ENCODE measurements at places on chromosomes 7 and 10.

GRCh38 chr10:103800789-103801540, 54.4 kb downstream of the SH3PXD2A start:
- peak; percentile 13 for DNase-seq

DNA sequence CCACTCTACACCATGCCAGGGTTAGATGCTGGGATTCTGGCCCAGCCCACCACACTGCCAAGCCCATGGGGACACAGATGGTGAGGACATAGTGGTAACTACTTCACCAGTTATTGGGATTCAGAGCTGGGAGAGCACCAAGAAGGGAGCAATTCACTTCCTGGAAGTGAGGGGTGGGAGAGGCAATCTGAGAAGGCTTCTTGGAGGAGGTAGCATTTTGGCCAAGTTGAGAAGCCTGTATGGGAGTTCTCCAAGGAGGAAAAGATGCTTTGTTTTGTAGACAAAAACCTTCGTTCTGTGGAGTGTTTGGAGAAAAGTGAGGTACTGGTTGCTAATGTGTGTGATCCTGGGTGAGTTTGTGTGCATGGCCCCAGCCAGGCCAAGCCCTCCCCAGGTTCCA, 3.8 kb upstream of the PRKRIP1 start:
- no peak for DNase-seq

- DNase-seq = no peak
These were observed 115.4 kb upstream of the KLF6 start for GRCh38 chr10:3900391-3900790.

DNA sequence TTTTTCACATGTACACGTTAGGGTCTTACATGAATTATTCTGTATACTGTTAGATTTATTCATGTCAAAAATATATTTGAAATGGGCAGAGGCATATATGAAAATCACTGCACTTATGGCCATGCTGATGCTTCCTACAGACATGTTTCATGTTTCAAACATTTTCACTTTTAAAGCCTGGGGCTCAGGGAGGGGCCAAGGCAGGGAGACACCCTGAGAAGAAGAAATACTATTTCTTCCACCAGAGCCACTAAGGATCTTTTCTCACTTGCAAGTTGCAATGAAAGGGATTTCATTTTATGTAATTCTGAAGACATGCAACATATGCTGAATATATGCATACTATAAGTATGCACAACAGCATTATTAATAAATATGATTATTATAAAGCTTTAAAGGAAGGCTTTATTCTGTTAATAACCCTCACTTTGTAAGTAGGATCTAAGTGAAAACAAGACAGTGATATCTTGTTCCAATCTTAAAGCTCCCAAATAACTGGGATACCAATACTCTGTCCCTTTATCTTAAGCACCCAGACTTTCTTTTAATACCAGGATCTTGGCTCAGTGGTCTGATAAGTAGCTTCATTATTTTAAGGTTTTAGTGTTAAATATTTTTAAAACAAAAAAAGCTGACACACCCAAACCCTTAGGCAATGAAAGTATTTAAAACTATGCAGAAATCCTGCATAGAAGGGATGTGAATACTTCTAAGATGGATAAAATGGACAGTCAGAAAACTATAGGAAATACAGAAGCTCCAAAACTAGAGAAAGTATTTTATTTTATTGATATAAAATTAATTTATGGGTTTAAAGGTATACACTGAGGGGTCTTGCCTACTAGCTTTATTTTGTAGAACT, 148.0 kb downstream of the SNX13 start:
- DNase-seq = no peak

DNA sequence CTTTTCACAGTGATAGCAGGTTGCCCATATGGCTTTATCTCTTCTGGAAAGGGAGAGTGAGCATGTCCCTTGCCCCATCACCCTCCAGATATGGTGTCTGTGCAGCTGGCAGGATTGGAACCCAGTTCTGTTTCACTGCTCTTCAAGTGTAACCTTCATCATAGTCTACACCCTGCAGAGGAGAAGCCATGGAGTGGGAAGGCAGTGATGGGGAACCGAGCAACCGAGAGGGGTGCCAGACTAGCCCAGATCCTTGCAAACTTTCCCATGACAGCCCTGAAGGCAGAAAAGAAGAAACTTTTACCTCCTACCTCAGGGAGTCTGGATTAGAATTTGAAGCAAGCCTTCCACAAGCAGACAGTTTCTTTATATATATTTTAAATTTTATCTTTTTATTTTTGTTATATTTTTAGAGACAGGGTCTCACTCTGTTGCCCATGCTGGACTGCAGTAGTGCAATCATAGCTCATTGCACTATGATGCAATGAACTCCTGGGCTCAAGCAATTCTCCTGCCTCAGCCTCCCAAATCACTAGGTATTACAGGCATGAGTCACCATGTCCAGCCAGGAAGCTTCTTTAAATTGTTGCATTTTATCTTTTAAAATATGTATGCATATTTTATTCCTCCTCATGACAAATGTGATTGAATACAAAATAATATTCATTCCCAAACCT, 133.3 kb downstream of the KCNMA1 start:
- DNase-seq = no peak

- DNase-seq = no peak
These were observed 31.9 kb downstream of the NXPH1 start for GRCh38 chr7:8465338-8465737.

DNA sequence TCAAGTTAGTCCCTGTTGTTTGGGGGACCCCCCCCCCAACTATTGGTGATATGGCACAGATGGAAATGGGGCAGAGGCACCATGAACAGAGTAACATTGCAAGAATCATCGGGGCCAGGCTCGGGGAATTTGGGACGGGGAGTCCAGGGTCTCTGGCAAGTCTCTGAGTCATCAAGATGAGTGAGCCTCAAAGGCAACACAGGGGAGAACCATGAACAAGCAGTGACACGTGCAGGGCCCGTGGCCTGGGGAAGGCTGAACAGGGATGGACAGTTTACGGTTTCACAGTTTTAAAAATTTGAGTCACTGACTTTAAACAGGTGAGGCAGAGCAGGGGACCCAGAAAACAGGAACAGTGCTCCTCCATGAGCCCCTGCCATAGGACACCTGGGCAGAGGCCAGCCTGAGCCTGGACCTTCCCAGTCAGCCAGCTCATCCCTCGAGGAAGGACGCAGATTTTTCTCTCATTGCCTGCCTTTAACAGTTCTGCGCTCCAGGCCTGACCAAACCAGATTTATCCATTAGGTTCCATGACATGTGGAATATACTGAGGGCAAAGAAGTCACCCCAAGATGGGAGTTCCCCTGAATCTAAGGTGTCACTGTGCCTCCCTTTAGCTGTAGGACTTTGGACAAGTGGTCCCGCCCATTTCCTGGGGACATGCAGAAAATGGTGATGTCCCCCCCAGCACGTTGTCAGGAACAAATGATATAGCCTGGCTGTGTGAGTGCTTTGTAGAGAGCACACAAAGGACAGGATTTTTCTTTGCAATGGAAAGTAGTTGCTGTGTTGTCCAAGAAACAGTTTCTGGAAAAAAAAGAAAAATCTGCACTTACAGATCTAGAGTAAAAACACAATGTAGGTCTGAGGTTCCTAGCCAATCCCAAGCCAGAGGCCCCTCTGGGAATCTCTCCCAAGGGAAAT, 23.8 kb downstream of the CHST15 start:
- no peak for DNase-seq

GRCh38 chr7:68724965-68725364, 873.3 kb upstream of the AUTS2 start:
- DNase-seq = no peak

DNA sequence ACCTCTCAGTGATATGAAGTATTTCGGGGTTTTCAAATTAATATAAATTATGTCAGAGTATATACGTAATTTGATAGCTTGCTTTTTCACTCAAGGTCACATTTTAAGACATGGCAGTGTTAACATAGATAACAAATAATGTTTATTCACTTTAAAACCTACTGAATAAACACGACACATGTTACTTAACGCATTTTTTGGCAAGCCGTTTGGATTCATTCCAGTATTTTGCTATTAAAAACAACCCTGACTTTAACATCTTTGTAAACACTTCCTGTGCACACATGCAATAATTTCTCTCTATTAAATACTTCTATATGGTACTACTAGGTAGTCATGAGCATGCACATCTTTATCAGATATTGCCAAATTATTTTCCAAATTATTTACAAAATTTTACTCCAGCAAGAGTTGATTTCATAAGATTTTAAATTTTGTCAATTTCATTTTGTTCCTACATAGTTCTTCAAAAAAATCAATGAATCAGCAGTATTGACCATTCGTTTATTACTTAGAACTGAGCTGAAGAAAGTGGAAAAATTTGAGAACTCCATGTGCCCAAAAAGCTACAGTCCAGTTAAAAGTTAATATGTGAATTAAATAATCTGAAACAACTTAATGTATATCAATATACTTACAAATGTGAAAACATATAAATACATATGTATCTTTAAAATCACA, 26.8 kb upstream of the THSD7A start:
- DNase-seq = no peak

- DNase-seq = no peak
These were observed 50.3 kb upstream of the RSU1 start for GRCh38 chr10:16867556-16867955.

GRCh38 chr7:676972-677385, 49.5 kb upstream of the DNAAF5 start:
- no peak for DNase-seq

GRCh38 chr7:19754521-19755116, 18.8 kb downstream of the TMEM196 start:
- DNase-seq = no peak

DNA sequence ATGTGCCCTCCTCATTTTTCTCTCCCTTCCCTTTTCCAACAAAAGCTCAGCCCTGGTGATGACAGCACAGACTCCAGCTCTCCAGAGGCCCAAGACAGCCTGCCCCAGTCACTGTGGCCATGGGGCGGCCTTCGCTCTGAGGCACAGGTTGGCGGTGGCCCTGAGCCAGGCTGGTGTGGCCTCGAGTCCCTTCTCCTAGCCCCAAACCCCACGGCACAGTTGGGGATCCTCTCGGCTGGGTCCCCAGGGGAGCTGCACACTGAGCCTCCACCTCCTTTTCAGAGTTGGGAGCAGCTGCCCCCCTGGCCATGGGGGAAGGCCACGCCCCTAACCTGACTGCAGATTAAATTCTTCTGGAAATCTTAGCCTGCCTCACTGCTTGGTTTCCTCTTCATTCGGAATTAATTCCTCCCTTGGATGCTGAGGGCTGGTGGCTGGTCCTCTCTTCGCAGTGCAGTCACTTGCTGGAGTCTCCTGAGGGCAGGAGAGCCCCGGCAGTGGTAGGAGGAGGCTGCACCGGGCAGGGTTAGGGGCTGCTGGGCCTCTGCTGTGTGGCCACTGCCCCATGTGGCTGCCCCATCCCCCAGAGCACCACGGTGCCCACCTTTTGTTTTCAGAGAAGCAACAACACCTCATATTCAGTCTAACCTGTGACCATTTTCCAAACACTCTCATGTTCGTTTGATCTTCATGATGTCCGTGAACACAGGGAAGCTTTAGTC, 426.6 kb downstream of the DNAJB6 start:
- DNase-seq = no peak

- no peak for DNase-seq
These were observed 53.2 kb downstream of the ADRB1 start for GRCh38 chr10:114096864-114097263.

DNA sequence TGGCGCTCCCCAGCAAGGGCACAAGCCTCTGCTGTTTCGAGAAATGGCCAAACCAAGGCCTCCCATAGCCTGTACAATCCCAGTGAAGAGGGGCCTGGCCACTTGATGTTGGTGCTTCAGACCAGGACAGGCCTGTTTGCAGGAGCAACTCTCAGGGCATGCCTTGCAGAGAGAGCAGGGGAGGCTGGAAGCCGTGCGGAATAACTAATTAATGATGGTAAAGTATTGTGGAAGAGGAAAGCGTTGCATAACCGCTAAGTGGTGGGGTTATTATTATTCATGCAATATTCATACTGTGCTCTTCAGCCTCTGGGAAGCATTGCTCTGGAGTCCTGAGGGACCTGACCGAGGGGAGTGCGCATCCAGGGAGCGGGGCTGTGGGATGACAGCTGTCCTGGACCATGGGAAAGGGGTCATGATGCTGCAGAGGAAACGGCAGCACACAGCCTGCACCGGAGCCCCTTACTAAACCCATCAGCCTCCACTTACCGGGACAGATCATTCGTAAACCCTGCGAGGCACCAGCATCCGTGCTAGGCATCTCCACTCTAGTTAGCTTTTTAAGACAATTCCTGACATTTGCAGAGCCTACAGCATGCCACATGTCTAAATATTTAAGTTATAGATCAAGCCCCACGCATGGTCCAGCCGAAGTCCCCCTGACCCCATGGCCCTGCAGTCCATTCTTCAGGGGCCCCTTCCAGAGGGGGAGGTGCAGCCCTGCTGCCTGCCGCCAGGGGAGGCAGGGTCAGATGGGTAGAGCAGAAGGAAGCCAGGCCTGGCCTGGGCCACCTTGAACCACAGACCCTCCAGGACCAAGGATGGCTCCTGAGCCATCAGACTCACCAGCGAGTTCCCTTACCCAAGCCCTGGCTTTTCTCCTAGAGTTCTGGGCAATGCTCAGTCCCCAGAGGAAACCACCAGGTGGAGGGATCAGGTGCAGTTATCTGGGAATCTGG, 11.6 kb downstream of the TMEM273 start:
- DNase-seq = no peak

DNA sequence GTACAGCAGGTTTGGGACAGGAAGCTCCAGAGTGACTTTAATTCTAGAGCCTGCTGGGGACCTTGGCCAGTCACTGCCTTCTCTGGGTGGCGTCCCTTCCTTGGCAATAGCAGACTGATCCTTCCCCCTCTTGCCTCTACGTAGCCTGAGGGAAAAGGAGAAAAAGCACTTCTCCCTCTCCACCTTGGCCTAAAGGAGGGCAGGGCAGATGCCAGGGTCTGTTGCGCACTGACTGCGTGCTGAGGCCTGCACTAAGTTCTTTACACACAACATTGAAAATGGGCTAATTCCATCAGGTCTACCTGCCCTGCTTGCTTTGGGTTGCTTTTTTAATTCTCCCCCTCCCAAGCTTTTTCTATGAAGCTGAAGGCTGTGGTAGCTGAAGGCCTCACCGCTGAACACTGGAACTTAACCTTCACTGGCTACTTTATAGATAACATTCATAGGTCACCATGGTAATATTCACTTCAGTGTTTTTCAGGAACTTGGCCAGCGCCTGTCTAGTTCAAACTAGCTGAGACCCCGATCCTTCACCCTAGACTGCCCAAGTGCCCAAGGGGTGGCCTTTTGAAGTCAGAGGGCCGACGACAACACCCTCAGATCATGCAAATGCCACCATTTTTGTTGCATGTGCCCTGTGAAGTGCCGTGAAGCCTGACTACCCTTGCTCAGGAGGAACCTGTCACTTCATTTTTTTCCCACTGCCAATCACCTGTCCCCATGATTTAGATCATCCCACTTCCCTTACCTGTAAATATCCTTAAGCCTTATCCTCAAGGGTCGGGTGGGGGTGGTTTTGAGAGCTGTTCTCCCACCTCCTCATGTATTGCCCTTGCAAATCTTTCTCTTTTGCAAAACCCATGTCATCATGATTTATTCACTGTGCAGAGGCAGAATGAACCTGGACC, 28.7 kb downstream of the PRF1 start:
- no peak for DNase-seq

- DNase-seq = no peak
These were observed at the start of gene PTPN12 for GRCh38 chr7:77537136-77537777. TSS of gene PTPN12 (plus strand) at chr7:77537295. CDS start at chr7:77537547, 252 bp downstream.

DNA sequence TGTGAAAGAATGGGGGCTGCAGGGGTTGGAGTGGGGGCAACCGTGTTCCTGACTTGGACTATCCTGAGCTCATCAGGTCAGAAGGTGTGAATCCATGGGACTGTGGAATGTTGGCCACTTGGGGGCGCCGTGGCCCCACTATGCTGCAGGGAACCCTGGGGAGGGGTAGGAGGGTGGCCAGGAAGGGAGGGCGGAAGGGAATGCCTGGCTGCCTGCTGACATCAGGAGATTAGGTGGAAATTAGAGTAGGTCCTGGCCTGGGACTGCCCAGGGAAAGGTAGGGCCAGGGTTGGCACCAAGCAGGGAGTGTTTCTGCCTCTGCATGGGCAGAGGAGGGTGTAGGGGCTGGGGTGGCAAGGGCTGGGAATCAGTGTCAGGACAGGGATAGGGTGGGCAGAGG, 65.8 kb upstream of the PRSS58 start:
- DNase-seq = no peak

Data from stimulated activated CD4-positive, alpha-beta T cell treated with anti-CD3 and anti-CD28 coated beads, Interleukin-2, amount 100 ng/mL, for 4 hours (primary cell).